ENCODE measurements at places on chromosomes 5 and 9. TPM values are rescaled to one million over a fixed set of nuclear protein-coding genes. Genes with fewer than 3 reads are reported as not detected.

DNA sequence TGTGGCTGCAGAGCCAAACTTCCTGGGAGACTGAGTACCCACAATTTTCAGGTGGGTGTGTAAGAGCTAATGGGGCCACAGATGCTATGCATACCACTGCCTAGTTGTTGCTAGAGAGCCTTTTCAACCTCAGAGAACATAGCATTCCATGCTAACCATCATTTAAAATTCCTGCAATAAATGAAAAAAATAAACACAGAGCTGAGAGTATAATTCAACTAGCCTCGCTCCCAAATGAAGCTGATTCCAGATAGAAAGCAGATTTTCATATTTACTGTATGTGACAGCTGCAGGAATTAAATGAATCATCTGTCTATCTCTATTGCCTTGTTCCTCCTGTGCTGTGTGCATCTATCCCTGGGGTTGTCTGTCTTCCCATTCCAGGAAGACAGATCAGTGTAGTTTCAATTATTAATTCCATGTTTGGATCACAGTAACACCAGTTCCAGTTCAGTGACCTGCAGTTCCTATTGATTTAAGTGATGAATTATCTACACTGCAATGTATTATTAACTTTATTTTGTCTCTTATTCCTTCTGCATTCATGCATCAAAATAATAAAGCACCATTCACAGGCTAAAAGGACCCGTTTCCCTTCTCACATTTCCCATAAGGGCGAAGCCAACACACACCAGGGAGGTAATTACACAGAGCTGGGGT lies 324.5 kb downstream of the SLIT3 start:
- no peak overlapping the region for H3K4me3 ChIP-seq
- H3K27ac ChIP-seq = no peak overlapping the region
- no peak for DNase-seq
- no peaks in the 10 kb centered on the region for H3K4me1 ChIP-seq
- H3K27me3 ChIP-seq = peaks cover 13% of the 10 kb centered on the region
- H3K36me3 ChIP-seq = no peaks in the 10 kb centered on the region

DNA sequence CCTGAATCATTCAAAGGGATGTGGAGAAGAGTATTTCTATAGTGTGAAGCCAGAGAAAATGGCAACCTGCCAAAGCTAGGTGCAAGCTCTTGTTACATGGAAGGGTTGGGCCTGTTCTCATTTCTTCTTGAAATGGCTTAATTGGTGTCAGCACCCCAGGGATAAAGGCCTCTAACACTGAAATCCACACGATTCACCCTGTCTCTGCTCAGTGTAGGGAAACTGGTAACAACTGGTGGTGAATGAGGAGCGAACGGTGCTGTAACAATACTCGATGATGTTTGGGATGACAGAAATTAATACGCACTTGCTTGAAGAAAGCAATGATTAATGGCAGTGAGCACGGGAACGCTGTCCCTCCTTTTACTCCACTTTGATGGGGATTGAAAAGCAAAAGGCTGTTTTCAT lies 16.2 kb downstream of the PBX3 start:
- H3K4me1 ChIP-seq = peaks cover 22% of the 10 kb centered on the region
- H3K36me3 ChIP-seq = no peaks in the 10 kb centered on the region
- H3K4me3 ChIP-seq = no peak overlapping the region
- DNase-seq = no peak

GRCh38 chr9:86563936-86564335 lies 209.7 kb upstream of the TUT7 start:
- no peak overlapping the region for H3K27ac ChIP-seq
- H3K4me1 ChIP-seq = no peaks in the 10 kb centered on the region
- no peaks in the 10 kb centered on the region for H3K36me3 ChIP-seq
- no peaks in the 10 kb centered on the region for H3K27me3 ChIP-seq

- no peaks in the 10 kb centered on the region for H3K27me3 ChIP-seq
- no peak overlapping the region for H3K4me3 ChIP-seq
- no peaks in the 10 kb centered on the region for H3K36me3 ChIP-seq
- no peak overlapping the region for H3K27ac ChIP-seq
Observed at GRCh38 chr5:64854855-64855254, 86.1 kb downstream of the CWC27 start.

DNA sequence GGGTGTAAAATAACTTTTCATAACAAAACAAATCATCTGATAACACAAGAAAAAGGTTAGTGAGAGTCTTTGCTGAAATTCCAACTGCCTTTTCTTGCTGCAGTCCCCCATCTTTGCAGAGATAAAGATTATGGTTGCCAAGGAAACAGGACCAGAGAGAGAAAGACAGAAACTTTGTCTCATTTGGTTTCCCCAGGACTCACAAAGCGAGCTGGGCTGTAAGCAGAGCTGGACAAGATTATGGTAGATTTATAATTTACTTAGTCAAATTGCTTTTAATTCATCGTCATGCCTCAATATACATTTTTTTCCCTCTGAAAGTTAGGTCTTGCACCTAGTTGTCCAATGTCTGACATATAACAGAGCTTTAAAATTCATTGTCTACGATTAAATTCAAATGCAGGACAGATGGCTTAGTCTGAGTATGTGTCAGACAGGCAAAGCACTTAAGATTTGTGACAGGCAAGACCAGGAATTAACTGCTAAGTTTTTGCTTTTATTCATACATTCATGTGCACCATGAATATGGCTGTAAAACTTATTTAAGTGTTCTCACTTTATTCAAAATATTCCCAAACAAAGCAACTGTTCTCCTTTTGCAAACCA lies 17.4 kb downstream of the ENC1 start:
- no peaks in the 10 kb centered on the region for H3K36me3 ChIP-seq
- DNase-seq = no peak
- H3K4me3 ChIP-seq = no peak overlapping the region
- H3K27me3 ChIP-seq = peaks cover 44% of the 10 kb centered on the region
- H3K4me1 ChIP-seq = peaks cover 14% of the 10 kb centered on the region
- H3K27ac ChIP-seq = no peak overlapping the region

DNA sequence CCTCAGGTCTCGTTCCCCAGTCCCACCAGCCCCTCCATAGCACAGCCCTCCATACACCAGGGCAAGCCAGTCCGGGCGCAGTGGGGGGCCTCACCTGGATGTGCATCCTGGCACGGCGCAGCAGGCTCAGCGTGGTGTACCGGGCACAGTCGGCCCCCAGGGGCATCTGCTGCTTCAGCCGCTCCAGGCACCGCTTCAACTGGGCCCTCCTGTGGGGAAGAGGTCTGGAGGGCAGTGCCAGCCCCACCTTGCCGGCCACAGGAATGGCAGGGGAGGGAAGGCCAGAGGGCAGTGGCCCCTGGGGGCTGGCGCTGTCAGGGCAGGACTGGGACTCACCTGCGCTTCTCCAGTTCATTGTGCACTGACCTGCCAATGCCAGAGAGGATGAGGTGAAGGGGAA lies 1.4 kb downstream of the MXD3 start:
- H3K4me1 ChIP-seq = peaks cover 44% of the 10 kb centered on the region
- H3K36me3 ChIP-seq = peaks cover 33% of the 10 kb centered on the region
- H3K4me3 ChIP-seq = peak overlapping the region; percentile 92
- H3K27me3 ChIP-seq = no peaks in the 10 kb centered on the region
- H3K27ac ChIP-seq = no peak overlapping the region

STK32A gene
- not detected for total RNA-seq
